ENCODE measurements at places on chromosomes 13 and 19.

DNA sequence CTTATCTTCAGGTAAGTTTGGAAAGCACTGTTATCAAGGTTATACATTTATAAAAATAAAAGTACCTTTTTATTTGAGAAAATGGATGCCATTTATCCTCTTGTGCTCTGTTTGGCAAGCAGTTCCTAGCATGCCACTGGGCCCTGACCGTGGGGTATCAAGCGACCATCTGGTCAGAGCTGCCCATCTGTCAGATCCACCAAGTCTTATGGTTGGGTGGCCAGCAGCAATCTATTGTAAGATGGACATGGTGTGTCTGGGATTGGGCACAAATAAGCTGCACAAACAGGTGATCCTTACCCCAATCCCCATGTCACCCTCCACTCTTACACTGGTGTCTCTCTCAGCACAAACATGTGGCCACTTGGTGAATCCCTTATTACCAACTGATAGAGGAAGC, 178.5 kb downstream of the DLEU7 start:
- no peak for DNase-seq

- DNase-seq = no peak
These were observed 44.9 kb downstream of the ESD start for GRCh38 chr13:46751811-46752635.

DNA sequence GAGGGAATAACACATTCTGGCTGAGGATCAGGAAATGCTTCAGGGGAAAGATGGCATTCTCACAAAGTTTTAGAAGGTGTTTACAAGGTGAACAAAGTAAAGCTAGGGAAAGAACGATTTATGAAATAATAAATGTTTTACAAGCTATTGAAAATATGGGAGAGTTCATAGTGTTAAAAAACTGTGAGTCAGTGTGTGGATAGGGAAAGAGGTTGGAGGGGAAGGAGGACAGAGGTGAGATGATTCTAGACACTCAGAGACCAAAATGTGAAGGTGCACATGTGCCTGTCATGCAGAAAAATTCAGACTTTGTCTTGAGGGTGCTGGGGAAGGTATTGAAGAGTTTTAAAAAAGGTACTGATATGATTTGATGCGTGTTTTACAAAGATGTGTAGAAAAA, 476.1 kb downstream of the TDRD3 start:
- DNase-seq = no peak

DNA sequence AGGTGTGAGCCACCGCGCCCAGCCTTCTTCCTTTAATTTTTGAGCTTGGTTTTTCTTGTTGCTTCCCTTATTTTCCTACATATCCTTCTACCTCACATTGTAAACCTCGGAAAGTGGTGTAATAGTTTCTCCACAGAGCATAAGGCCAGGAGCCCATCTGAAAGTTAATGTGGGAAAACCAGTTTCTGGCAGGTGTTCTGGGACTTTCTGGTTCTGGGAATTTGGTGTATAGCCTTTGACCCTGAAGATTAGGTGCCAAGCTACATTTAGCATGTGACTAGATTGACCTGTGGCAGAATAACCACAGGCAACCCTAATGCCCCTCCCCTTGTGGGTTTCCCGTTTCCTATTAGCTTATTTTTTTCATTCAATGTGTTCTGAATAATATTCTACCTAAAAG, 8.7 kb downstream of the POP4 start:
- no peak for DNase-seq

DNA sequence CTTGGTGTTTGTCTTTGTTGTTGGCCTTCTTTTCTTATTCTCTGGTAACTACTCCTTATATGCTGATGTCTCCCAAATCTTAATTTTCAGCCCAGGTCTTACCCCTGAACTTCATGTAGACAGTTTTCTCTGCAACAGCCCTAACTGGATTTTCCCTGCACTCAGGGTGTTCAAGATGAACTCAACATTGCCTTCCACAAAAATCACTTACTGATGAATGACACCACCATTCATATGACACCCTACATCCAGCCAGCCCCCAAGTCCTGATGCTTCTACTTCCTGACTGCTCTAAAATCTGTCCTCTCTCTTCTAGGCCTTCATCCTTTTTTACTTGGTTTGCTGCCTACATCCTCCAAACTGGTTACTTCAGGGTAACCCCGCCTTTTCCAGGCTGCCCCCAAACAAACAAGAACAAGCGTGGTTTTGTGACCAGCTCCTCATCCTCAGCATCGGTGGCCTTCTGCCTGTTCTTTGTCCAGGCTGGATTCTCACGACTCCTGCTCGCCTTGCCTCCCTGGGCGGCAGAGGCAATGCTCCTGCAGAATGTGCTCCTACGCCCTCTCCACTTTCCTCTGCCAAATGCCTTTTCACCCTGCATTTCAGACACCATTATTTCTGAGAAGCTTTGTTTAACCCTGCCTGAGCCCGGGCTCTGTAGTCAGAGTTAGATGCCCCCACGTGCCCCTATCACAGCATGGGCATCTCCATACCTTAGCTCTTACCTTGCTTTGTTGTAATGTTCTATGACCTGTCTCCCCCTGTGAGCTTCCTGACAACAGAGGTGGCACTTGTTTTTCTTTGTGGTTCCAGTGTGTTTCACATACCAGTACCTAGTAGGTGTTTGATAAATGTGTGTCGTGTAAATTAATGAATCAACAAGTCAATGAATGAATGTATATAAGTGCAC, 61.8 kb downstream of the WDFY2 start:
- DNase-seq = no peak

DNA sequence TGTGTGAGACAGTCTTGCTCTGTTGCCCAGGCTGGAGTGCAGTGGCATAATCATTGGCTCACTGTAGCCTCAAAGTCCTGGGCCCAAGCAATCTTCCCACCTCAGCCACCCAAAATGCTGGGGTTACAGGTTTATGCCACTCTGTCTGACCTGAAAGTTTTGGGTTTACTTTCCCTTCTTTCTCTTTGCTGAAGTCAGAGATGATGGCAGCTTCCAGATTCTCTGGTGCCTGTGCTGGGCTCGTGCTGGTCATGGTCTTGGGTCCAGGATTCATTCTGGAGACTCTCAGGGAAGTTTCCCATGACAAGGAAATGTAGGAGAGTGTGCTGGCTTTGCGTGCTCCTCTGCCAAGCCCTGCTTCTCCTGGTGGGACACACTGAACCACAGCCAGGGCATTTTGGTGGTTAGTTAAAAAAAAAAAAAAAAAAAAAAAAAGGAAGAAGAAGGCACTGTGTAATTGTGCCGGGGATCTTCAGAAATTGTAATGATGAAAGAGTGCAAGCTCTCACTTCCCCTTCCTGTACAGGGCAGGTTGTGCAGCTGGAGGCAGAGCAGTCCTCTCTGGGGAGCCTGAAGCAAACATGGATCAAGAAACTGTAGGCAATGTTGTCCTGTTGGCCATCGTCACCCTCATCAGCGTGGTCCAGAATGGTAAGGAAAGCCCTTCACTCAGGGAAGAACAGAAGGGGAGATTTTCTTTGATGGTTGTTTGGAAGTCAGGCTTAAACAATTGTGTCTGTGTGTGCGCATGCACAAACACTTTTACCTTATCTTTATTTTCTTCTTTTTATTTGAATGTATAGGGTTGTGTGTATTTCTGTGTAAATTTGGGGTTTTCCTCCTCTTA, at the start of gene ALOX5AP:
Gene ALOX5AP, plus strand, starts transcription at position 519 of the 847 bp plus-strand sequence. Its CDS starts 63 bp downstream, at position 582.
- DNase-seq = no peak

DNA sequence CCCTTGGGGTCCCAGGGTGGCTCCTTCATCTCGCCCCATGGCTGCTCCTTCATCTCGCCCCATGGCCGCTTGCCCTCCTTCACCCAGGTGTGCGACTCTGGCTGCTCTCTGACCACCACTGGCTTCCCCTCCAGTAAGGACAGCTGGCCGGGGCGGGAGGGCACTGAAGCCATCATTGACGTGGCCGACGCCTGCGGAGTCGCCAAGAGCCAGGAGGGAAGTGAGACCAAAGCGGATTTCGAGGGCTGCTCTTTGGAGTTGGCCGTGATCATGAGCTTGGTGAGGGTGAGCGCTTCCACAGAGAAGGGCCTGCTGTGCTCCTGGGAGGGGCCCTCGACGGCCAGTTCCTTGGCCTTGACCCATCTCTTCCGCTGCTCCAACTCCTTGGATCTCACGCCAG, 4.0 kb upstream of the COX6B2 start:
- no peak for DNase-seq

DNA sequence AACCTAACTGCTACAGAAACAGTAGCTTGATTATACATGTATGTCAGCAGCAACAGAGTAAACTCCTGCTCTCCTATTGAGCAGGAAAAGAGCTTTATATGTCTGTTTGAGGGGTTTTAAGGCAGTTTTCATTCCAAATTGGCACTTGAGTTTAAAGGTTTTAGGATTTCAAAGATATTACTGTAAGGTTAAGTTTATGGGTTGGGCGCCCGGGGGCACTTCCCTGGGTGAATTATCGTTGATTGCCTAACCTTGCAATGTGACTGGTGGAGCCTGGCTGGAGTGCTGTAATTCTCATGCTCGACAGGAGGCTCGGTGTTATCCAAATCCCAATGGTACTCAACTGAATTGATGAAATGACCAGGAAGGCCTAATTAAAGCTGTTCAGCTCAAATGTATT, 1586.1 kb downstream of the OLFM4 start:
- no peak for DNase-seq

GRCh38 chr19:54551950-54552912, 21.4 kb upstream of the LILRA2 start:
- DNase-seq = peak; percentile 21

DNA sequence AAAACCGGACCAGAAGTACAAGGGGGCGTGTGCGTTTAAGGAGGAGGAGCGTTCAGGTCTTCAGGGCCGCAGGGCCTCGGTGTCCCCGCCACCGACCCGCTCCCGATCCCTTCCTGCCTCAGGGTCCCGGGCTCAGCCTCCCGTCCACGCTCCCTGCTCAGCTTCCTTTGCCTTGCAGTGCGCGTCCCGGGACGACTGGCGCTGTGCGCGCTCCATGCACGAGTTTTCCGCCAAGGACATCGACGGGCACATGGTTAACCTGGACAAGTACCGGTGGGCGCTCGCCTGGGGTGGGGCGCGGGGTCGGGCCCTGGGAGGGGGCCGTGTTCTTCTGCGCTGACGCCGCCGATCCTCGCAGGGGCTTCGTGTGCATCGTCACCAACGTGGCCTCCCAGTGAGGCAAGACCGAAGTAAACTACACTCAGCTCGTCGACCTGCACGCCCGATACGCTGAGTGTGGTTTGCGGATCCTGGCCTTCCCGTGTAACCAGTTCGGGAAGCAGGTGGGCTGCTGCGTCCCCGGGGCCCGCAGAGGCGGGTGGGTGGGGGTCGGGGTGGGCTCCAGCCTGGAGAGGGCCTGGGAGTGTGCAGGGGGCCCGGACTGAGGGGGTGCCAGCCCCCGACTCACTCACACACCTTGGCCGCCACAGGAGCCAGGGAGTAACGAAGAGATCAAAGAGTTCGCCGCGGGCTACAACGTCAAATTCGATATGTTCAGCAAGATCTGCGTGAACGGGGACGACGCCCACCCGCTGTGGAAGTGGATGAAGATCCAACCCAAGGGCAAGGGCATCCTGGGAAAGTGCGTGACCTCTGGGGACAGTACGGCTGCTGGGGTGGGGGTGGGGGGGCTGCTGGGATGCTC, 1.4 kb downstream of the GPX4 start:
- DNase-seq = no peak

DNA sequence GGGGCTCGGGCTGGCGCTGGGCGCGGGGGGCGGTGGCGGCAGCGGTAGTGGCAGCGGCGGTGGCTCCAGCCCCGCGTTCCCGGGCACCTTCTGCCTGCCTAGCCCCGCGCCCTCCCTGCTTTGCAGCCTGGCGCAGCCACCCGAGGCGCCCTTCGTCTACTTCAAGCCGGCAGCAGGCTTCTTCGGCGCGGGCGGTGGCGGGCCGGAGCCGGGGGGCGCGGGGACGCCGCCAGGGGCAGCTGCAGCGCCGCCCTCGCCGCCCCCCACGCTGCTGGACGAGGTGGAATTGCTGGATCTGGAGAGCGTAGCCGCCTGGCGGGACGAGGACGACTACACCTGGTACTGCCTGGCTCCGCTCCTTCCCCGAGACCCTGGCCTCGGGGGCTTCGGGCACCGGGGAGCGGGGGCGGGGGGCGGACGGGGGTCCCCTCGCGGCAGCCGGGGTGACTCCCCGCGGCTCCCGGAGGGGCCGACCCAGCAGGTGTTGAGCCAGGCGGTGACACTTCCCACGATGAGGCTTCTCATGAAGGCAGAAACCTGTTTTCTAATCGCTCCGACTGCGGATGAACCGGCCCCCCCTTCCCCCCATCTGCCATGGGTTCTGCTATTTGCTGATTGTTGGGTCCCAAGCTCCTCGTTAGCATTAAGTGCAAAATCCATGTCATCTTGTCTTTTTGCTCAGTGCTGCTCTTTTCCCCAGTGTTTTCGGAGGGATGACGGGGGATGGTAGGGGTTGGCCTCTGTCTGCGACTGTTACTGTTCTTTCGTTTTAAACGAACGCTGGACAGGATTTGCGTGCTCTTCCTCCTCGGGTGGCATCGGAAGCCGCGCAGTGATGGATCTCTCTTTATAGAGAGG, 943 bp downstream of the SLAIN1 start:
- DNase-seq = no peak

- DNase-seq = no peak
These were observed 2.0 kb downstream of the KLF2 start for GRCh38 chr19:16326401-16327168.

GRCh38 chr13:36101157-36101556, 30.0 kb downstream of the DCLK1 start:
- DNase-seq = no peak

DNA sequence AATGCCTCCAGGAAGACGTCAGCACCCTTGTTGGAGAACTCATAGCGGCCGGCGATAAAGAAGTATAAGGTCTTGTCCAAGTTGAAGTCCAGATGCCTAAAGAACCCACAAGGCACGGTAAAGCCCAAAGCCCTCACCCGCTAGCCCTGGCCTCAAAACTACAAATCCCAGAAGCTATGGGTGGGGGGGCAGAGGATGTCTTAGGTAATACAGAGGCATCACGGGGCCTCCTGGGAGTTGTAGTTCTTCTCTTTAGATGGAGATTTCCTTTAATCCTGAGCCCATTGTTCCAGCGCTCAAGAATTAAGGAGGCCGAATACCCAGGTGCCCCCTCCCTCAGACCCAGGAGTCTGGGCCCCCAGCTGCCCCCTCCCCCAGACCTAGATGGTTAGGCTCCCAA, 10.8 kb downstream of the GYS1 start:
- no peak for DNase-seq

- no peak for DNase-seq
These were observed 69.2 kb downstream of the DIAPH3 start for GRCh38 chr13:60094385-60095088.

- DNase-seq = no peak
These were observed 32.1 kb downstream of the RASL11A start for GRCh38 chr13:27302643-27303262.

- peak; percentile 40 for DNase-seq
These were observed 675 bp upstream of the PGPEP1 start for GRCh38 chr19:18339723-18340122.

GRCh38 chr19:55656988-55657747, 2.3 kb downstream of the U2AF2 start:
- no peak for DNase-seq
